ENCODE measurements at places on chromosomes 11 and 22.

GRCh38 chr11:102117472-102118113 lies 7.3 kb downstream of the YAP1 start:
- DNase-seq, result no peak

- no peak for DNase-seq
Measured at GRCh38 chr11:35210876-35211546, 72.0 kb downstream of the CD44 start.

DNA sequence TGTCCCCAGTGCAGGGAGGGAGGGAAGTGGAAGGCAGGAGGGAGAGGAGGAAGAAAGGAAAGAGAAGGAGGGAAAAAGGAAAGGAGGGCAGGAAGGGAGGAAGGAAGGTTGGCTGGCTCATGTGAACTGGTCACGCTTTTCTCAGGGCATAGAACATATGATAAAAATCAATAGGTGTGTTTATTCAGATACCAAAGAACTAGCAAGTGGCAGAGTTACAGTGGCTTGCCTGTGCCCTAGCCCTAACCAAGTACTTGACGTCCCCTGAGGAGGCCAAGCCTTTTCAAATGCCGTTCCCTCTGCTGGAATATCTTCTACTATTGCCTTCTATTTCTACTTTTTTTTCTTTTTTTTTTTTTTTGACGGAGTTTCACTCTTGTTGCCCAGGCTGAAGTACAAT lies 33.5 kb downstream of the CHRDL2 start:
- DNase-seq, result no peak

GRCh38 chr11:8097062-8097461 lies 16.1 kb downstream of the TUB start:
- no peak for DNase-seq

- no peak for DNase-seq
Measured at GRCh38 chr11:126833065-126833464, 167.5 kb downstream of the KIRREL3 start.

DNA sequence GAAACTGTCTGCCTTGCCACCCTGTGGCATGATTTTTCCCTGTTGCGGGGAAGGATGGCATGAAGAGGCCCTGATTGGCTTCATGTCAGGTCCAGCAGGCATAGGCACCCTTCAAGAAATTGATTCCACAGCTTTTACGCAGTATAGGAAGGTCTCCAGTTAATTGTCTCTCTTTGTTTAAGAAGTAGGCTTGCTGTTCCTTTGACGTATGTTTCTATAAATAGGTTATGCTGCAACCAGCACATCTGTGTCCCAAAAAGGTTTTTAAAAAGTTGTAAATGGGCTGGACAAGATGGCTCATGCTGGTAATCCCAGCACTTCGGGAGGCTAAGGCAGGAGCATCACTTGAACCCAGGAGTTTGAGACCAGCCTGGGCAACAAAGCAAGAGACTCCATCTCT lies 62.6 kb downstream of the CD6 start:
- no peak for DNase-seq

DNA sequence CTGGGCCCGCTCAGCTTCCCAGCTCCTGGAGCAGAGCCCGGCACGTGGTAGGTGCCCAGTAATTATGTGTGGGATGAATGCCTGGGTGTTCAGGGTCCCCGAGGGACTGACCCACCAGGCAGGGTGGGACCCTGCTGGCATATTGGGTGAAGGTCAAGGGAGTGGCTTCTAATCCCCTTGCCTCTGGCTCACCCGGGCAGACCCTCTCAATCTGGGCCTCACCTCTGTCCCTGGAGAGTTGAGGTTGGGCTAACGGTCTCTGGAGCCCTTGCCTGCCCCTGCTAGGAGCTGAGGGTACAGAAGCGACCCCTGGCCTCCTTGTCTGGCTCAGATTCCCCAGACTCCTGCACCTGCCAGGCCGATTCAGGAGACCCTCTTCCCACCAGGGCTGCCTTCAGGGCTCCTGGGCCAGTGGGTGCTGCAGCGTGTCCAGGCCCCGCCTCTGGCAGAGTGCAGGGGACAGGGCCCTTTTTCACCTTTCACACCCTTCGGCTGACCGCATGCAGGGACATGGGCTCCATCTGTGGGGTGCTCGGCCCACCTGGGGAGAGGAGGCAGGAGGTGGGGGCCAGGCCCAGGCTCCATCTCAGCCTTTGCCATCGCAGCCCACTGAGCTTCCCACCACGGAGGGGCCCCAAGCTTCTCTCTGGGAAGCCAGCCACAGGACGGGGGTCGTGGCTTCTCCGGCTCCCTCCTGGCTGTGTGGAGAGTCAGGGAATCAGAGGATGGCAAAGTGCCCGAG lies 3.8 kb upstream of the CTSD start:
- no peak for DNase-seq

DNA sequence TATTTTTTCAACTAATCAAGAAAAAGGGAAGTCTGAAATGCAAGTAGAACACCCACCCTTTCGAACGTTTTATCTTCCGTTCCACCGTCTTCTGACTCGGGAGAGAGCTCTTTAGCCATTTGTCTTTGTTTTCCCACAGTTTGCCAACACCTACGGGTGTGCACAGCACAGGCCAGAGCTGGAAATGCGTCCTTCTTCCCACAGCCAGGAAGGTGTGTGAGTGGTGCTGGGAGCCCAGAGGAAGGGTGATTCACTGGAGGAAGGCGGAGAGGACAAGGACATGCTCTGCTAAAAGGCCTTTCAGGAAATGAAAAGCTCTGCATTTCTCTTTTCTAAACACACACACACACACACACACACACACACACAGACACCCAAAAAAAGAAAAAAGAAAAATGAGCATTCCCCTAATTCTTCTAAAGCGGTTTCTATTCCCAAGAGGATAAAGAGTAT lies 18.5 kb downstream of the ENDOD1 start:
- no peak for DNase-seq

DNA sequence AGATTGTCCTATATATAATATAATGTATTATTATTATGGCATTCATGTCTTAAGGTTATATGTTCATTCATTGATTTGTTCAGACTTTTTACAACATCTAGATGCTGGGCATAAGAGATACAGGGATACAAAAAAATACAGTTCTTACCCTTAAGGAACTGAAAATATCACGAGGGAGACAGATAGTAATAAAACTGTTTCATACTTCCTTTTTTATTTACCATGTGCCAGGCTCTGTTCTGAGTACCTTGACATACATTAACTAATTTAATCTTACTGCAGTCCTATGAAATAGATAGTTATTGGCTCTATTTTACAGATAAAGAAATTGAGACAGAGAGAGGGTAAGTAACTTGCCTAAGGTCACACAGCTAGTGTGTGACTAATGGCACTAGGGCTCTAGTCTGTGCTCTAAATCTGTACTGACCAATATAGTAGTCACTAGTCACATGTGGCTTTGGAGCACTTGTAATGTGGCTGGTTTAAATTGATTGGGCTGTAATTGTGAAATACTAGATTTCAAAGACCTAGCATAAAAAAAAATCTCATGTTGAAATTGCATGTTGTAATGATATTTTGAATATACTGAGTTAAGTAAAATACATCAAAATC lies 21.3 kb downstream of the TRIM44 start:
- DNase-seq, result no peak

- peak; percentile 88 for DNase-seq
Measured at GRCh38 chr11:123429913-123430720, at the start of gene GRAMD1B. Gene GRAMD1B (plus strand): TSS chr11:123430269. CDS start chr11:123430793, 524 bp downstream.

GRCh38 chr11:112583261-112583893 lies 322.7 kb upstream of the PLET1 start:
- no peak for DNase-seq

- DNase-seq, result no peak
Measured at GRCh38 chr11:63745304-63746170, 23.0 kb downstream of the ZFTA start.

GRCh38 chr22:40107851-40108378 lies 69.8 kb upstream of the TNRC6B start:
- DNase-seq, result peak; percentile 21

DNA sequence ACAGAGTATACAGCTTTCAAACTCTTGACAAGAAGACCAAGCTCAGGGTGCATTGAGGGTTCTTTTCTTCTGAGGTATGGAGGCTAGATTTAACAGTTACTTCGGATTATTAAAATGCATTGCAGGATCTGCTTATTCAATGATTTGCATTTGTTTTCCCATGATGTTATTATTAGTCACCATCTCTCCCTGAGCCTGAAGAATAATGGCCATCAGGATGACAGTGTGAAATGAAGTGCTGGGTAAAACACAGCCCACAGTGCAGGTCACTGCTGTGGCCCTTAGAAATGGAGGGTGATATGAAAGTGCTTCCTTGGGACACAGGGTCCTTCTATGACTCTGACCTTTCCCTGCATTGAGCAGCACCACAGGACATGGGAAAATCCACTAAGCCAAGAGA lies 40.0 kb downstream of the TECTA start:
- DNase-seq, result no peak

- no peak for DNase-seq
Measured at GRCh38 chr11:117735350-117735977, 61.6 kb downstream of the DSCAML1 start.

- no peak for DNase-seq
Measured at GRCh38 chr22:44972363-44973083, 37.3 kb downstream of the PHF21B start.

- no peak for DNase-seq
Measured at GRCh38 chr22:43295173-43295572, 48.0 kb downstream of the SCUBE1 start.

GRCh38 chr11:110501428-110501827 lies 71.7 kb downstream of the FDX1 start:
- DNase-seq, result no peak

GRCh38 chr22:48765595-48765994 lies 1062.1 kb downstream of the BRD1 start:
- no peak for DNase-seq

- DNase-seq, result no peak
Measured at GRCh38 chr11:32099516-32099915, 8.6 kb downstream of the RCN1 start.

DNA sequence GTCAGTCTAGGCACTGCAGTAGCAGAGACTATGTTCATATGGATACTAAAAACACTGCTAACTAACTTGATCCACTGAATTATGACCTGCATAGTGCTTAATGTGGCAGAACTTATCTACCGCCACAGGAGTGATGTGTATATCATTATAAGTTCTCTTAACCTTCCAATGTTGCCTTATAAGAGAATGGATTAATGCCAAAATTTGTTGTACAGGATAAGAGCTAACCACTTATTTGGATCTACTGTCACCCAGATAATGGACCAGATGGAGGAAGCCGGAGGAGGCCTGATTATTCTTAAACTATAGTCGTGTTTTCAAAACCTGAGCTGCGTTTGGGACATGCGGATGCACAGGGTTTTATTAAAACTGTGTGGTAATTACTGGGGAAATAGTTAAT lies 1.9 kb upstream of the OR51B4 start:
- no peak for DNase-seq

GRCh38 chr11:77656362-77656761 lies 18.8 kb upstream of the CLNS1A start:
- no peak for DNase-seq

DNA sequence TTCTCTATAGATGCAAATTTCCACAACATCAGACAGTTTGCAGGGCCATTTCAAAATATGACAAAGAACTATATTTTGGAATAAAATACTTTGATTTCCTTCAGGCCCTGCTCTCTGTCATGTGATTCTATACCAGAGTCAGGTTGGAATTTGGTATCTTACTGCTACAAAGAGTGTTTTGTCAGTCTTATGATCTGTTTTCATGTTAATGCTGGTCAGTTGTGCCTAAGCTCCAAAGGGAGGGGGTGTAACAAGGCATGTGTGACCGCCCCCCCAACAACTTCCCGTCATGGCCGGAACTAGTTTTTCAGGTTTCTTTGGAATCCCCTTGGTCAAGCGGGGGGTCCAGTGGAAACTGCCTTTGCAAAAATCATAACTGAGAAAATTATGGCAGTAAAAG lies 15.1 kb downstream of the C11orf96 start:
- DNase-seq, result no peak

GRCh38 chr22:35900483-35901168 lies 128.0 kb downstream of the RBFOX2 start:
- DNase-seq, result no peak

GRCh38 chr11:2655834-2656622 lies 43.8 kb downstream of the KCNQ1OT1 start:
- no peak for DNase-seq

DNA sequence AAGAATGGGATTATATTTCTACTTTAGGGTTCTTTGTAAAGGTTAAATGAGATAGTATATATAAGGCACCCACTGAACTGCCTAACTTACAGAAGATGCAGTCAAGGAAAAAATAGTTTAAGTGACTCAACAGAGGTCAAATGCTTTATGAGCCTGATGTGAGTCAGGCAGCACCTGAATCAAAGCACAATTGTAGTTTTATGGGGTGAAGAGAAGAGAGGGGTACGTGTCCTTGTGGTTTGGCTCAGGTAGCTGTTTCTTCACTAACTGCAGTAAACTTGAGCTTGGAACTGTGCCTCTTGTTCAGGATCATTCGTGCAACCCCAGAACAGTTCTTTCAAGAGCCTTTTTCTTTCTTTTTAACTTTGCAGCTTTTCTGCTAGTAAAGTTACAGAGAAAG lies 125.2 kb upstream of the SPON1 start:
- DNase-seq, result no peak

DNA sequence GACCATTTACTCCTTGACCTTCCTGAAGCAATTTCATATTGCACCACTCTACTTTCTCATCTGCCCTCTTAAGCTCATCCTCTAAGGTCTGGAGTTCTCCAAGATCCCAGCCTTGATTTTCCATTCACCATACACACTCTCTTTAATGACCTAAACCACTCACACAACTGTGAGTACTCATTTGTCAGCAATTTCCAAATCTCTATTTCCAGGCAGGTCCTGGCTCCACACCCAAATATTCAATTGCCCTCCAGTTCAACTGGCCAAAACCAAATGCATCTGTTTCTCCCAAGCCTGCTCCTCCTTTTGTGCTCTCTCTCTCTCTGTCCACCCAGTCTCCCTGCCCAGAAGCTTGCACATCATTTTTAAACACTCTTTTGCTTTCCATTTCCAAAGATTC lies 39.6 kb downstream of the NEU3 start:
- DNase-seq, result no peak

DNA sequence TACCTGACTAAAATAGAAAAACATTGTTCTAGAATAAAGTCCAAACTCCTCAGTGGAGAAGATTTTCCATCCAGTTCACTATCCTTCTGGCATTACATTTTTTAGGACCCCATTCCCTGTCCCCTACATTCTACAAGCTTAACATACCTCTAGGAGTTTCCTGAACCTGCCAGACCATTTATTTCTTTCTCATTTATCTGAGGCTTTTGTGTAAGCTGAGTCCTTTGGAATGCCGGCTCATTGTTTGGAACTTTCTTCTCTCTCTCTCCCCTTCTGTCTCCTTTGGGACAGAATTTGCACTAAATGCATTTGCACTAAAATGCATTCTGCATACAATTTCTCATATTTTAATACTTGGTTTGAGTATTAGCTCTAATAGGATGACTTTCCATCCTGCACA lies 393.0 kb upstream of the ANO3 start:
- DNase-seq, result no peak

- no peak for DNase-seq
Measured at GRCh38 chr11:65695459-65696241, 16.4 kb upstream of the KAT5 start.
